ENCODE measurements at places on chromosomes 16 and 17. TPM values are rescaled to one million over a fixed set of nuclear protein-coding genes. Genes with fewer than 3 reads are reported as not detected.

DNA sequence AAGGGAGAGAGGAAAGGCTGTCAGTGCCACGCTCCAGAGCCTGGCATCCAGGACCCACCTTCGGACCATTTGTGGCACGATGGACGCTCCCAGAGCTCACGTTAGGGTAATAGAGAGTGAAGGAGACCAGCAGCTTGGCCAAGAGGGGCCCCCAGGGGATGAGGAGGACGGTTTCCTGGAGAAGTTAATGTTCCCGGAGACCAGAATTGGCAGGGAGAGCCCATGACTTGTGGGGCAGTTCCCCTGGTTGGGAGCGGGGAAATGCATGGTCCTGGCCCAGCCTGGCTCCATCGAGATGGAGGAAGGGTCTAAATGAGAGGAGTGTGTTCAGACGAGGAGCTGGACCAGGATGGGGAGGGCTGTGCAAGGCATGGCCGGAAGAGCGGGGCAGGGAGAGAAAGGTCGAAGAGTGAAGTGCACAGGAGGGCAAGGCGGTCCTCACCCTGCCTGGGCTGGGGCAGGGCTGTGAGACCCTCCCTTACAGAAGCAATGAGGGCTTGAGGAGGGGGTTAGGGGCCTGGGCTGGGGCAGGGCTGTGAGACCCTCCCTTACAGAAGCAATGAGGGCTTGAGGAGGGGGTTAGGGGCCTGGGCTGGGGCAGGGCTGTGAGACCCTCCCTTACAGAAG lies 2.9 kb upstream of the HIC1 start:
- H3K27ac ChIP-seq: no peak overlapping the region
- H3K4me1 ChIP-seq: peaks cover 24% of the 10 kb centered on the region
- H3K36me3 ChIP-seq: no peaks in the 10 kb centered on the region
- H3K27me3 ChIP-seq: peaks cover 55% of the 10 kb centered on the region
- DNase-seq: no peak
- H3K4me3 ChIP-seq: peak overlapping the region; percentile 73

- H3K36me3 ChIP-seq: no peaks in the 10 kb centered on the region
- peaks cover 5% of the 10 kb centered on the region for H3K4me1 ChIP-seq
- peaks cover 26% of the 10 kb centered on the region for H3K27me3 ChIP-seq
- no peak for DNase-seq
- H3K4me3 ChIP-seq: no peak overlapping the region
Measured at GRCh38 chr16:9447195-9447551, 355.7 kb downstream of the HAPSTR1 start.

DNA sequence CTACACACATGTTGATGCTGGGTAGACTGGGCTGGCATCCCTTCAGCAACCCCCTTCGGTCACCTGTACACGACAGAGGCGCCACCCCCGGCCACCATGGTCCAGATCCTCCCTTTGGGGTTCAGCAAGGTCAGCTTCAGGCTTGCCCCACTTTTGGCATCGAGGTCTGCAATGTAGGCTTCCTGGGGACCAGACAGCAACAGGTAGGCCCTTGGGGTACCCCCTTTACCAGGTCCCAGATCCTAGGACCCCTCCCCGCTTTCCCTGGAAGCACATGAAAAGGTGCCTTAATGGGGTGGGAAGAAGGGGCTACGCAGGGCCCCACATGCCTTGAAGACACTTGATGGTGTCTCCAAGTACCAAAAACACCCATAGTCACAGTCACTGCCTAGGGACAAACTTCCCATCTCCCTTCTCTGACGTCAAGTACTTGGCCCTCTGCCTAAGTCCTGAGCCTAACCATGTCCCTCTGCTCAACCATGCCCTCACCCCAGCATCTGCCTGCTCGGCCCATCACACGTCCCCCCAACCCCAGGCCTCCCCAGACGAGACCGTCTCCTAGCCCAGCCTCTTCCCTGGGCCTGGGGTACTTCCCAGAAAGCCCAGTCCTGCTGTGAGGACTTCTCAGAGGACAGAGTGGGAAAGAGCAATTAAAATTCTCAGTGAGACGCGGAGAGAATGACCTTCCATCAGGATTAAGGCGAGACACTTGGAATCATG lies 12.1 kb downstream of the ACLY start:
- no peaks in the 10 kb centered on the region for H3K27me3 ChIP-seq
- H3K36me3 ChIP-seq: peaks cover 15% of the 10 kb centered on the region
- H3K27ac ChIP-seq: peak overlapping the region; percentile 62
- no peaks in the 10 kb centered on the region for H3K4me1 ChIP-seq
- no peak for DNase-seq
- no peak overlapping the region for H3K4me3 ChIP-seq

GRCh38 chr17:45664921-45665320 lies 119.2 kb upstream of the CRHR1 start:
- DNase-seq: no peak
- no peak overlapping the region for H3K4me3 ChIP-seq
- H3K27ac ChIP-seq: no peak overlapping the region
- H3K27me3 ChIP-seq: peaks cover 9% of the 10 kb centered on the region

DNA sequence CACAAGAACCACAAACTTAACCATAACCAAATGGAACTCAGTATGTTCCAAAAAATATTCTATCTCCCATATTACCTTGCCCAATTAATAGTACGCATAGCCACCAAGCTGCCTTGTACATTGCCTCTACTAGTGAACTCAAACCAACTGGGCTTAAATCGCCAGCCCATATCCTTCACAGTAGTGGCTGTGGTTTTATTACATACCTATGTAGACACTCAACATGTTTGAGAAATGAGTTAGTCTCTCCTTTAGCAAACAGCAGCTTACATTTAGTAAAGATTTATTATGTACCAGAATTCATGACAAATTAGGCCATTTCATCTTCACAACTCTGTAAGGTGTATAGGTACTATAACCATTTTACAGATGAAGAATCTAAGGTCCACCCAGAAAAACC lies 41.4 kb downstream of the GRB2 start:
- peaks cover 24% of the 10 kb centered on the region for H3K4me1 ChIP-seq
- H3K4me3 ChIP-seq: no peak overlapping the region
- DNase-seq: no peak
- H3K27me3 ChIP-seq: no peaks in the 10 kb centered on the region
- no peak overlapping the region for H3K27ac ChIP-seq

DNA sequence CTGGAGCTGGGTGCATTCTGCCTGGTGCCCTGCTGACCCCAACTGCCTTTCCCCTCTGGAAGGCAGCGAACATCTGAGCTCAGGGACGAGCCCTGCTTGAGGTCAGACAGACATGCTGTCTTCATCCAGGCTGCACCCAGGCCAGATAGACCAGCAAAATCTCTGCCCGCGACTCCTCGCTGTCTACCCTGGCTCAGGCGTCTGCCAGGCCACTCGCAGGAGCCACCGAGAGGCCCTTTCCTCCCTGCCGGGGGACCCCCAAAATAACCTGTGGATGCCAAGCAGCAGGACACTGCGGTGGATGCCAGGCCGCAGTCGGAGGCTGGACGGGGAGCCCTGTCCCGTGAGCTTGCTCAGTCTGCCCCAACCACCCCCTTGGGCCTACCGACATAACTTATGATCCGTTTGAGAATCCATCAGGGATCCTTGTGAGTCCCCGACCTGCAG lies 3.3 kb upstream of the SLC25A10 start:
- no peak for DNase-seq
- peaks cover 15% of the 10 kb centered on the region for H3K36me3 ChIP-seq
- H3K4me1 ChIP-seq: peaks cover 19% of the 10 kb centered on the region
- peak overlapping the region; percentile 77 for H3K4me3 ChIP-seq

DNA sequence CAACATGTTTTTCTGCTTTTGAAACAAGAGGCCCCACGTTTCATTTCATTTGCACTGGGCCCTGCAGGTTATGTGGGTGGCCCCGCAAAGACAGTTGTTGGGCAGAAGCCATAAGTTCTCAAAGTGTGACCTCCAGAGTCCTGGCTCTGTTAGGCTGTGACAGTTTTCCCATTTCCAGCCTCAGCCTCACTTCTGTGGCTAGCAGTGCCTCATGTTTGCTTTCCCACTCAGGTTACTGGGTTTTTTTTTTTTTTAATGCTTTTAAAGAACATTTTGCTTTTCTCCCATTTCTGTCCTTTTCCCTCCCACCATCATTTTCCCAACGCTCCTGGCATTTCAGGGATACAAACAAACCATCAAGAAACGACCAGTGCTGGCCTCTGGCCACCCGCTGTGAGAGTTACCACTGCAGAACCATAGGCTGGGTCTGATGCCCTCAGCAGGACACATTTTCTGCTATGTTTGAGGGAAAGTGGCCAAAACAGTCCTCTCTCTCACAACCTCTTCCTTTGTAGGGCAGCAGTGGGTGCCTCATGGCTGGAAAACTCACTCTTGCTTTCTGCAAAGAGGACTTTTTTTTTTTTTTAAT lies 159.0 kb upstream of the MPHOSPH6 start:
- no peaks in the 10 kb centered on the region for H3K4me1 ChIP-seq
- no peak overlapping the region for H3K27ac ChIP-seq
- peaks cover 3% of the 10 kb centered on the region for H3K36me3 ChIP-seq

- no peaks in the 10 kb centered on the region for H3K27me3 ChIP-seq
- no peak for DNase-seq
- no peaks in the 10 kb centered on the region for H3K36me3 ChIP-seq
- H3K27ac ChIP-seq: no peak overlapping the region
Measured at GRCh38 chr16:1432388-1433262, 1.7 kb downstream of the PERCC1 start.

- DNase-seq: no peak
- H3K27me3 ChIP-seq: no peaks in the 10 kb centered on the region
- H3K36me3 ChIP-seq: peaks cover 10% of the 10 kb centered on the region
- peak overlapping the region; percentile 75 for H3K27ac ChIP-seq
- H3K4me3 ChIP-seq: no peak overlapping the region
Measured at GRCh38 chr16:27670071-27670810, 120.3 kb downstream of the KATNIP start.

GRCh38 chr17:80760511-80760911 lies 215.9 kb downstream of the RPTOR start:
- no peaks in the 10 kb centered on the region for H3K27me3 ChIP-seq
- no peak overlapping the region for H3K4me3 ChIP-seq
- H3K4me1 ChIP-seq: peaks cover 7% of the 10 kb centered on the region
- H3K36me3 ChIP-seq: peaks cover 3% of the 10 kb centered on the region
- DNase-seq: no peak

- H3K27me3 ChIP-seq: no peaks in the 10 kb centered on the region
- no peak overlapping the region for H3K4me3 ChIP-seq
- H3K27ac ChIP-seq: no peak overlapping the region
- H3K4me1 ChIP-seq: no peaks in the 10 kb centered on the region
- DNase-seq: no peak
Measured at GRCh38 chr17:29891131-29891530, 38.9 kb downstream of the SSH2 start.

- no peak overlapping the region for H3K27ac ChIP-seq
- H3K4me1 ChIP-seq: peaks cover 89% of the 10 kb centered on the region
- peaks cover 7% of the 10 kb centered on the region for H3K36me3 ChIP-seq
- peak overlapping the region; percentile 86 for H3K4me3 ChIP-seq
- DNase-seq: no peak
Measured at GRCh38 chr17:48051283-48051682, 3.1 kb downstream of the NFE2L1 start.

DNA sequence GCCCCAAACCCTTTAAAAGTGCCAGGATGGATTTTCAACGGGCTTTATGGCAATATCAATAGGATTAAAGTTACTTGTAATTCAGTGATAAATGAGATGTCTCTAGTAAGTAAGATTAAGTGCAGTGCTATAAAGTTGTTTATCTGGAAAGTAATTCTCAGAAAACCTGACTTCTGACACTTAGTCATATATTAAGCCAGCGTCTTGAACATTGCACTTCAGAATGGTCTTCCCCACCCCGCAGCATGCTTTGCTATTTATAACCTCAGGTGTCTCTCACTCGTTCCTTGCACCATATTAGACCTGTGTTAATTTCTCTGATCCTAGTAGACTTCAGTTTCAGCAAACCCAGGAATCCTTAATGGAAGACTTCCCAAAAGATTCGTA lies 2.1 kb upstream of the MAF start:
- H3K36me3 ChIP-seq: no peaks in the 10 kb centered on the region
- H3K27ac ChIP-seq: no peak overlapping the region
- peaks cover 30% of the 10 kb centered on the region for H3K4me1 ChIP-seq
- DNase-seq: no peak
- peak overlapping the region; percentile 96 for H3K4me3 ChIP-seq

GRCh38 chr17:48113201-48113676 lies 5.7 kb downstream of the SNX11 start:
- H3K27ac ChIP-seq: no peak overlapping the region
- peak overlapping the region; percentile 33 for H3K4me3 ChIP-seq
- no peaks in the 10 kb centered on the region for H3K27me3 ChIP-seq
- no peaks in the 10 kb centered on the region for H3K36me3 ChIP-seq
- H3K4me1 ChIP-seq: peaks cover 16% of the 10 kb centered on the region

DNA sequence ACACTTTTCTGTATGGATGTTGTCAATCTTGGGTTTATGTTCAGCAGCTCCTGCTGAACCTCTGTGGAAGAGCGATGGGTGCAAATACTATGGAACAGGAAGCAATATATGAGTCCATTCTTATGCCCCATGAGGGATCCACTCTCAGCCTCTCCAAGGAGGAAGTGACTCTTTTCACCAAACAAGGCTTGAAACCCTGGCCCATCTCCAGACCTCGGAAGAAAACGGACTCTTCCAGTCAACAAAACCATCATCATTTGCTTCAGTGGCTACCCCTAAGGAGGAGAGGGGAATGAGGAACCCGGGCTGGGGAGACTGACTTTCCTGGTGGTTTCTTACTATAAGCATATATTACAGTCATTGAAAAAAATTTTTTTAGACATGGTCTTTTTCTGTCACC lies 206.2 kb downstream of the AXIN2 start:
- peaks cover 4% of the 10 kb centered on the region for H3K36me3 ChIP-seq
- no peaks in the 10 kb centered on the region for H3K27me3 ChIP-seq
- H3K27ac ChIP-seq: no peak overlapping the region

- no peaks in the 10 kb centered on the region for H3K4me1 ChIP-seq
- no peak overlapping the region for H3K27ac ChIP-seq
- H3K36me3 ChIP-seq: no peaks in the 10 kb centered on the region
- H3K27me3 ChIP-seq: no peaks in the 10 kb centered on the region
- H3K4me3 ChIP-seq: no peak overlapping the region
Measured at GRCh38 chr17:59804901-59805465, 87.8 kb downstream of the TUBD1 start.

DNA sequence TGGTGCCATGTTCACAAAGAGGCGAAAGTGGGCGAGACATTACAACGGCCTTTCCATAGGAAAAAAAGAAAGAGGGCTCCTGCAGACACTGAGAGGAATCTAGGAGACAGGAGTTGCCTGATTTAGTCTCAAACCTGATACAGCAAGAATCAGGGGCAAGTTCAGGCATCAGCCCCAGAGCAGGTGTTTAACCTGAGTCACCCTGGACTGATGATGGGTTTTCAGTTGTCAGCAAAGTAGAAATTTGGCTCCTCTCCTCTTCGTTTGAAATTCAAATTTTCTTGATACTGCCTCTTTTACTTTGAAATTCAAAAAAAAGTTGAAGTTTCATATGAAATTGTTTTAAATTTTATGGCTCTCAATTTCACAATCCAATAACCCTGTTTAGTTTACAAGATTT lies 189.5 kb downstream of the ABCC12 start:
- DNase-seq: no peak
- no peak overlapping the region for H3K27ac ChIP-seq
- H3K4me1 ChIP-seq: peaks cover 34% of the 10 kb centered on the region
- no peak overlapping the region for H3K4me3 ChIP-seq

GRCh38 chr17:42585353-42585752 lies 7.8 kb upstream of the PSMC3IP start:
- DNase-seq: no peak
- H3K36me3 ChIP-seq: peaks cover 5% of the 10 kb centered on the region
- H3K27ac ChIP-seq: no peak overlapping the region
- H3K4me1 ChIP-seq: no peaks in the 10 kb centered on the region
- H3K4me3 ChIP-seq: no peak overlapping the region

- DNase-seq: no peak
- peaks cover 17% of the 10 kb centered on the region for H3K27me3 ChIP-seq
- no peak overlapping the region for H3K27ac ChIP-seq
- no peaks in the 10 kb centered on the region for H3K36me3 ChIP-seq
Measured at GRCh38 chr17:82383411-82383810, 11.8 kb downstream of the UTS2R start.

Gene ATP2A3
- total RNA-seq: 1.6 TPM

Gene TPSG1
- total RNA-seq: not detected

Gene ATF7IP2
- 19.4 TPM for total RNA-seq

Gene IRX5
- 12.7 TPM for total RNA-seq

Gene FNDC8
- total RNA-seq: not detected

Gene HID1
- 11.8 TPM for total RNA-seq

Gene ZSCAN10
- not detected for total RNA-seq

Measured in neural crest cell (in vitro differentiated cells).